Pericardium fibroblast (primary cell): ENCODE measurements at places on chromosomes 5 and 9. TPM values are rescaled to one million over a fixed set of nuclear protein-coding genes. Genes with fewer than 3 reads are reported as not detected.

LAMC3 gene
- total RNA-seq, result 0.09 and 5.1 TPM in 2 replicates

IL33 gene
- total RNA-seq, result 18.6 and 60.4 TPM in 2 replicates

MZB1 gene
- total RNA-seq, result not detected in 2 replicates

TEK gene
- total RNA-seq, result 5.1 and 14.2 TPM in 2 replicates

SAPCD2 gene
- 0.34 and 0.70 TPM in 2 replicates for total RNA-seq

GRM6 gene
- not detected in 2 replicates for total RNA-seq

PDLIM7 gene
- 195 and 378 TPM in 2 replicates for total RNA-seq

BTNL8 gene
- total RNA-seq, result 1.2 TPM in 1 of 2 replicates, not detected in the other

LIFR gene
- 38.8 and 61.7 TPM in 2 replicates for total RNA-seq

NUDT12 gene
- 4.4 and 10.2 TPM in 2 replicates for total RNA-seq

PROB1 gene
- total RNA-seq, result 1.5 and 2.2 TPM in 2 replicates

PKN3 gene
- 1.0 and 1.8 TPM in 2 replicates for total RNA-seq

IFNK gene
- total RNA-seq, result not detected in 2 replicates

LURAP1L gene
- total RNA-seq, result 17.7 and 26.5 TPM in 2 replicates

CD180 gene
- 0.12 TPM in 1 of 2 replicates, not detected in the other for total RNA-seq

PCDHB16 gene
- under 0.01 and 1.1 TPM in 2 replicates for total RNA-seq

CD14 gene
- 0.17 and 4.3 TPM in 2 replicates for total RNA-seq

MEIKIN gene
- not detected in 2 replicates for total RNA-seq

COL23A1 gene
- 0.60 TPM in 1 of 2 replicates, not detected in the other for total RNA-seq

PCDHB14 gene
- 0.70 TPM in 1 of 2 replicates, not detected in the other for total RNA-seq

CSF1R gene
- total RNA-seq, result not detected in 2 replicates

PCDHA9 gene
- not detected in 2 replicates for total RNA-seq

CNTLN gene
- total RNA-seq, result 5.4 and 5.5 TPM in 2 replicates

FOXD4 gene
- total RNA-seq, result 0.70 TPM in 1 of 2 replicates, not detected in the other

LRRC19 gene
- total RNA-seq, result not detected in 2 replicates

C5 gene
- 1.4 and 5.6 TPM in 2 replicates for total RNA-seq

ZNF454 gene
- 1.5 and 2.0 TPM in 2 replicates for total RNA-seq

PPP3R2 gene
- total RNA-seq, result not detected in 2 replicates

SHOC1 gene
- 0.09 TPM in 1 of 2 replicates, not detected in the other for total RNA-seq

AKNA gene
- total RNA-seq, result 9.6 and 22.2 TPM in 2 replicates

ADAMTSL1 gene
- 14.8 and 37.4 TPM in 2 replicates for total RNA-seq

PDZD2 gene
- total RNA-seq, result 0.09 and 3.4 TPM in 2 replicates

SMIM33 gene
- not detected in 2 replicates for total RNA-seq

FYB1 gene
- 0.09 TPM in 1 of 2 replicates, not detected in the other for total RNA-seq

GPX3 gene
- total RNA-seq, result 106 and 133 TPM in 2 replicates

SERF1B gene
- 7.8 and 32.4 TPM in 2 replicates for total RNA-seq

TBC1D2 gene
- total RNA-seq, result 6.0 and 12.7 TPM in 2 replicates

PCDHGA9 gene
- 1.4 and 2.5 TPM in 2 replicates for total RNA-seq
